ENCODE measurements at places on chromosomes 5 and 9.

DNA sequence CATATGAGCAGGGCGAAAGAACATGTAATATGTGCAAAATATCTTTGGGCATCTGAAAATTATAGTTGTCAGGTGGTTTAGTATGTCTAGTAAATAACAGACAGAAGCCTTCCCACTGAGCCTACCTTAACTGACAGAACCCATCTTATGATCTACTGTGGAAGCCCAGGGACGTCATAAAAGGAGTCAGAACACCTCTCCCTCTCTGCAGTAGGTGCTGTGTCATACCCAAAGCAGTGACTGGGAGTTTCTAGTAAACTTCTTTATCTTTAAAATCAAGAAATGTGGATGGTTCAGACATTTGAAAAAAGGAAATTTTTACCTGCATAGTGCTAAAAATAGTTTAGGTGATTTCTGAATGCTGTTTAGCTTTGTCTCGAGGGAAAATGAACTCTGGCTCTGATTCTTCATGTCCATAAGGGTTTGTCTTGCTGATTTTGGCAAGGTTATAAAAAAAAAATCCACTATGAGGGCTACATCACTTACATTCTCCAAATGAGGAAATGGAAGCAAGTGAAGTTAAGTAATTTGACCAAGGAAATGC, 104.0 kb downstream of the NUDT12 start:
- no peak for DNase-seq

GRCh38 chr9:132590318-132591182, 8.1 kb downstream of the BARHL1 start:
- no peak for DNase-seq

DNA sequence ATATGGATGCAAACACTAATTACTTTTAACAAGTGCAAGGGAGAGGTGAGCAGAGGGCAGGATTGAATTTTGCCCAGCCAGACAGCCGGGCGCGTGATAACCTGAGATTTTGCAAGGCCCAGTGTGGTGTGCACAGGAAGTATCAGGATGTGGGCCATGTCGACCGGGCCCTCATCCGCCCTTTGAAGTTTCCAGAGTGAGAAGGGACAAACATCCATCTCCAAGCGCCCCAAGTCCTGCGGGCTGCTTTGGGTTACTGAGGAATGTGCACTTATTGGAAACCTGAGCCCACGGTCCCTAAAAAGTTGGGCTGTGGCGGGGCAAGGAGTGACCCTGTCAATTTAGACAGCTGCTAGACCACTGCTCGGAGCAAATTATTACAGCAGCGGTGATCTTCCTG, 272.2 kb upstream of the IRX2 start:
- DNase-seq: no peak

DNA sequence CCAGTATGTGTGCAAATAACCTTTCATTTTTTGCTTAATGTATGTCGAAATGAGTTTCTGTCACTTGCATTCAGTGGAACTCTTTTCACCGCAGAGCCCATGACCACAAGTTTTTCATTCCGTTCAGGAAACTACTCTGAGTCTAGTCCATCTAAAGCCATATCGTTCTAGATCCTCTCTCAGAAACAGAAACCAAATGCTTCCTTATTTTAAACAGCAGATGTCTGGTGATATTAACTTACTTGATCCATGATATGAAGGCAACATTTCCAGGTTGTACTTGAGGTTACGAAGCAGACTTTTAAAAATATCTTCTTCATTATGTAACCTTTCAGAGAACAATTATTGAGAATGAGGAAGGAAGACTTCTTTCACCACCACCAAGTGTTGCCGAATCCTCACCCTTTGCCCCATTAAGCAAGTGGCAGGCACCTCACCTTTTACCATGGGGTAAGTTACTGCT, 72.4 kb upstream of the GNAQ start:
- no peak for DNase-seq

DNA sequence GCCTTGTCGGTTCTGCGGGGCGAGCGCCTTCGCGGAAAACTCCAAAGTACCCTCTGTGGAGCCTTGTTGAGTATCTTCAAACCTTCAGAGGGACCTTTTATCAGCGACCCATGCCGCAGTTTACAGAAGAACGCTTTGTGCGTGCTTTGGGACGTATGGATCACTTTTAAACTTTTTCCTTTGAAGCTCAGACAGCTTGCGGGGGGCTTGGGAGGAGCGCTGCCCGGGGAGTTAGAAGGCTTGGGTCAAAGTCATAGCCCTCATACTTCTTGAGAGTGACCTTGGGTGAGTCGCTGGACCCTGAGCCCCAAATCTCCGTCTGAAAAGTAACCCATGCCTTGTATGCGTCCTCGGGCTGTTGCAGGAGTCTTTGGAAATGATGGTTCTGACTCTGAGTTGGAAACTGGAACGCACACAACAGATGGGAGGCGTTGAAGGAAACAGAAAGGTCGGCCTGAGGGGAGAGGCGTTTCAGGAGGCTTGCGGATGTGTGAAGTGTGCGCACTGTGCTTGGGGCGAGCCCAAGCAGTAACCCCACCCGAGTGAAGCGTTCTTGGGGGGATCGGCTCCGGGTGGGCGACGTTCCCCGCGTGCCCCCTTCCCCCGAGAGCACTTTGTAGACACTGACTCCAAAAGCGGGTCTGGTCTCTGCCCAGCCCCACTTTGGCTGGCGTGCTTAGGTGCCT, 661 bp upstream of the SLC25A51 start:
- no peak for DNase-seq

DNA sequence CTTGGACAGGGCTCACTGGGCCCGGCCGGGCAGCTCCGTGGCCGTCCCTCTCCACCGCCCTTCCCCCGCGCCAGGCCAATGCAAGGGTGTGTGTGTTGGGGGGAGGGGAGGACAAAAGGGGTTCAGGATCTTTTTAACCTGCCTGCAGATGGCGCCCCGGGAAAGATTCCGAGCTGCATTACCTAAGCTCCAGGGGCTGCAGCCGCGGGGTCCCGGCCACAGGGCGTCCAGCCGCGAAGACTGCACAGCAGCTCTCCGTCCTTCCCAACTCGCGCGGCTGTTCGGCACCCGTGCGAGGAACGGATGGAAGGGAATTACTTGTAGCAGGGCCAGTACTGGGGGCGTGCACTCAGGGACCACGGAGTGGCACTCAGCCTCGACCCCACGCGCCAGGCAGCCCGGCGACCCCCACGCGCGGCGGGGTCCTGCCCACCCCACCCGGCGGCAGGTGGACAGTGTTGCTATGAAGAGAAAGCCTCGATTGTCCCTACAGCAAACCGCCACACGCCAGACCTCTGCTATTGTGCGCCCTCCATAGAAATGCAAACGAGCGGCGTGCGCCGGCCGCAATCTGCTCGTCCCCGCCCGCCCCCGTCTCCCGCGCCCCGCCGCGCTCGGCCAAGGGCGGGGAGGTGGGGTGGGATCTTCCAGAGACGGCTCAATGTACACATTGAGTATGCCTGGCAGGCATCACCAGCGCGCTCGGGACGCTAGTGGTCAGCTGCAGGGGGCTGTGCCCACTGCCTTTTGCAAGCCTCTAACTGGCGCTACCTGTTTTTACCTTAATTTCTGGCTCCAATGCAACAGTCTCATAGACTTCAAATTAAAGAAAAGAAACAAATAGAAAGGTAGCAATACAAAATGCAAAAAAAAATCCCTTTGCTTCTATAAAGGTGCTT, 796 bp upstream of the GADD45G start:
- DNase-seq: no peak

DNA sequence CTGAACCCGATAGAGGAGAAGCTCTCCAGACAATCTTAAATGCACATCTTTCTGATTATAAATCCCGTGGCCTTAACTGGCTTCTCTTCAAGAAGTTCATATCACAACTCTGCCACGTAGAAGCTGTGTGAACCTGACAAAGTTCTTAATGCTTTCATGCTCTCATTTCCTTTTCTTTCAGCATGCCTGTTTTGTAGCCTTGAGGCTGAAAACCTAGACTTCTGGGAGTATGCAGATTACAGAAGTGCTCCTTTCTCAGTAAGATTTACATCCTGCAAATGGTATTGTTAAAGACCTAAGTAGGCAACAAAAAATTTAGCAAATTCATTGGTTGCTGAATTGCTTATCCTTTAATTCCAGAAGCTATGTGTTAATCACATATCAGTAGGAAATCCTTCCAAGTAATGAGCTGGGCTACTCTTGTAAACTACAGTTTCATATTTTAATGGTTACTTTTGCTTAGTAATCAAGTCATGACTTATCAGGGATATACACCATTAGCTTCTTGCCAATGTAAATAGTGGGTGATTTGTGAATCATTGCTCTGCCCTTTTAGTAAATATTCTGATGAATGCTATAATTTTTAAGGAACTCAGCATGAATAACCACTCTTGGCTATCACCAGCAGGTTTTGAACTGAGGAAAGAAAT, 334.7 kb downstream of the FBXL7 start:
- peak; percentile 17 for DNase-seq

DNA sequence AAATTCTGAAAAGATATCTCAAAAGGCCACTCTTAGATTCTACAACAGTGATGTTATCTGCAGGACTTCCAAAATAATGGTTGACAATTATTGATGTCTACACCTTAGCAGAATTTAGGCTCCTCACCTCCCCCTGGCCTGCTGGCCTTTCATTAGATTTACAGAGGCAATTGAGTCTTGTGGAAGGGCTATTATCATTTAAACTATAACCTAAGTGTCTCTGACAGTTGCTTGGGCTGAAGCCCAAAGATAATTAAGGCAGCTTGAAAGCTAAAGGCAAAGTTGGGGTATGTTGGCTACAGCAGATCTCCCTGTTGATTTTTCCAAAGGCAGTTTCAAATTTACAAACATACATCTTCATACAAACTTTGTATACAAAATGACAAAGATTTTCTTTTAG, 912.3 kb downstream of the TAF11L14 start:
- no peak for DNase-seq

GRCh38 chr9:86885232-86885631, 62.1 kb downstream of the GAS1 start:
- DNase-seq: no peak

- DNase-seq: no peak
Observed at GRCh38 chr5:33180900-33181299, 259.9 kb upstream of the TARS1 start.

DNA sequence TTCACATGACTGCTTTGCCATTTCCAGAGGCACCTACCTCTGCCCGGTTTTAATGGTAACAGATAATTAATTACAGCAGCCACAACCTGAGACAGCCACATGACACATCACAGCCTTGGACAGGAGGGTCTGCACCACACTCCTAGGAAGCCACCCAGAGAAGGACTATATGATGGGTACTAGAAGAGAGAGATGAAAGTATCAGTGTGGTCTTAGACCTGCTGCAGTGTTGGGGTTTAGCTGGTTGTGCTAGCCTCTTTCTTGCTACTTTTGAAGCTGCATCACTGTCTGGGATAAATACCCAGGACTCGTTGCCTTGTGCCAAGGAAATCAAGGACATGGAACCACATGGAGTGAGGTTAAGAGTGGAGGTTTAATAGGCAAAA, 266.4 kb downstream of the ICE1 start:
- DNase-seq: no peak

DNA sequence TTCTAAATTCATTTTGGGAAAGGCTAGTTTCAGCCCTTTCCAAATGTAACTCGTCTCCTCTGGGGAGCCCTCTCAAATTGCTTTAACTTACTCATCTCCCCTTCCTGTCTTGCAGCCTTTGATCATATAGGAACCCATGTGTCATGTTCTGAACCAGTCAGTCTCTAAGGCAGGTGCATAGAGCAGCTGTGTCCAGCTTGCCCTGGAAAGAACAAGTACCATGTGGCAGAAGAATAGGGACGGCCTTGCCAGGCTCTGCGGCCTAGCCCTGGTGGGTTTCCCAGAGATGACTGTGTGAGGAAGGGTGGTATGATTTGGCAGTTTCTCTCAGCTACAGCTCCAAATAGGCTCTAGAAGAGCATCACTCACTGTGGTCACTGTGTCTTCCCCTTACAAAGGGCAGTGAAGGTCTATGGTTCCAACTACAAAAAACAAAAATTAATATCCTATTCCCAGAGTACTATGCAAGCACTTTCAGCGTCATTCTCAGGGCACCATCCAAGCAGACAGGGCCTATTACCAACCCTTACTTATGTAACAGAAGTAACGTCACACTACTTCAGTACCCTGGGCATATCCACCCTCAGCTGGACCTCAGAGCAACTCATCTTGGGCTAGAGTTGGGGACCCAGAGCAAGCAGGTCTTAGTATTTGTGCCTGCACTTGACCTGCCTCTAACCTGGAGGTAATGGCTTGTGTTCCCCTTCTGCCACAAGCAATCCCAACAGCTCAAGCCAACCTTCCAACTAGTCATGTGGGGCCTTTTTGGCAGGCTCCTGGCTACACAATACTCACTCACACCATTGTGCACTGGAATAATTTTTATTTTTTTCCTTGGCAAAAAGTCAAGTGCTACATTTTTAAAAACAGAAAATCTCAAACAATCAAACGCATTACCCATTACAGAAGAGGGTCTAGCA, 37.2 kb upstream of the UBAP2 start:
- DNase-seq: no peak

Measured in HFF-Myc (cell line).